Stimulated activated CD8-positive, alpha-beta memory T cell treated with anti-CD3 and anti-CD28 coated beads, Interleukin-7, amount 100 ng/mL, for 1 hour (primary cell): ENCODE measurements at places on chromosomes 3 and 15.

GRCh38 chr3:27483117-27484014, 818 bp downstream of the SLC4A7 start:
- no peak for DNase-seq

DNA sequence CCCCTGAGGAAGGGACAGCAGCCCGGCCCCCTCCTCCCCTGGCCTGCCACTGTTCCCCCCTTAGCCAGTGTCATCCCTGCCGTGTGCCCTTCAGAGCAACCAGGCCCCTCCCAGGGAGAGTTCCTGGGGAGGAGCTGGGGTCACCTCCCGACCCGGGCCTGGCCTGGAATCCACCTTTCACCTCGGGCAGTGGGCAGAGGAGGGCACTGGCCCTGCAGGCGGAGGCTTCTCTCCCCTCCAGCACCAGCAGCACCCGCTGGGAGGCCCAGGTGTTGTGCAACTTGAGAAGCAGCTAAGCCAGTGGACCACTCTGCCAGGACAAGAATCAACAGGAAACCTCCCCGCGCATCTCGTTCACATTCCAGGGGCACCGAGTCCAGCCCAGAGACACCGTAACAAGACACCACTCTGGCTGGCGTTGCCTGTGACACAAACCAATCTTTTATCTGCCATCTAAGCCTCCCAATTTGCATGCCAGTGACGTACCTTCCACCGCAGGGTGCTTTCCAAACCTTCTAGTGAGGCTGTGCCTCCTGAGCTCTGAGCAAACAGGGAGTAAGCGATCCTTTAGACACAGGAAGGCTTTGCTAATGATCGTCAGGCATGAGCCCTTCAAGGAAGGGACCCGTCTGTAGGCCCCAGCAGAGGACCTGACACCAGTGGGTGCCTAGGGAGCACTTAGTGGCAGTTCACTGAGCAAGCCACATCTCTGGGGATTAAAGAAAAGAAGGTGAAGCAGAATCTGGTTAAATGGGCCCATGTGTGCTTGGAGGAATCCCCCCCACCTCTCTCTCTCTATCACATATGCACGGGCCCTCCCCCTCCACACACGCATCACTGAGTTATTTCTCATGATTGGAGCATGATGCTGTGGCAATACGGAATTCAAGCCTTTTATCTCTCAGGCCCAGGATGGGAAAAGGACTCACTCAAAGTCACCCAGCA, 98.9 kb upstream of the TLE3 start:
- no peak for DNase-seq

- DNase-seq = no peak
Measured at GRCh38 chr15:50353251-50353974, 1.6 kb downstream of the GABPB1 start.

- no peak for DNase-seq
Measured at GRCh38 chr3:99319961-99320360, 318.4 kb upstream of the COL8A1 start.
